ENCODE measurements at places on chromosomes 6 and 20.

DNA sequence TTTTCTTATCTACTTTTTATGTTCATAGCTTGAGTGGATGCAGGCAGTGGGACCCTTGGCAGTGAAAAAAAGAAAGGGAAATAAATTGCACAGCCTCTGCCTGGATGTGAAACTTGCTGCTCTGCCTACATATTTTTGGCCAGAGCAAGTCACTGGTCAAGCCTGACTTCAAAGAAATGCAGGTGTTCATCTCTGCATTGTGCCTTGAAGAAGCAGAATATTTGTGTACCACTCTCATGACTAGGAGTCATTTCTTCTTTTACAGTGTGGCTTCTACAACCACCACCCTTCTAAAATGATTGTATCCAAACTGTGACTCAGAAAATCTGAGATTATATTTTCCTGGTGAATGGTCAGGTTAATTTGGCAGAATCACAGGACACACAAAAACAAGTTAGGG lies 2.5 kb upstream of the KATNA1 start:
- no peak for DNase-seq

DNA sequence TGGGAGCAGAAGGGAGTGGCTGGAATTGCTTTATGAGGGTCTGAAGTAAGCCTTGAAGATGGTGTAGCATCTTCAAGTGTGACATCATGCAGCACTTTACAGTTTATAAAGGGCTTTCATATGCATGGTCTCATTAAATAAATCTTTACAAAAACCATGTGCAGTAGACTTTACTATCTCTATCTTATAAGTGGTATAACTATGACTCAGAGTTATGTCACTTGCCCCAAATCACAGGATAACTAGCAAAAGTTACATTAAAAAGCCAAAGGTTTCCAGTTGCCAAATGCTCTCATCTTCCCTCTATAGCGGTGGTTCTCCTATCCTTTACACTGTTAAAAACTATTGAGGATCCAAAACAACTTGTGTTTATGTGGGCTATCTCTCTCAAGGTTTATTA lies 687.7 kb upstream of the MARCKS start:
- DNase-seq, result no peak

DNA sequence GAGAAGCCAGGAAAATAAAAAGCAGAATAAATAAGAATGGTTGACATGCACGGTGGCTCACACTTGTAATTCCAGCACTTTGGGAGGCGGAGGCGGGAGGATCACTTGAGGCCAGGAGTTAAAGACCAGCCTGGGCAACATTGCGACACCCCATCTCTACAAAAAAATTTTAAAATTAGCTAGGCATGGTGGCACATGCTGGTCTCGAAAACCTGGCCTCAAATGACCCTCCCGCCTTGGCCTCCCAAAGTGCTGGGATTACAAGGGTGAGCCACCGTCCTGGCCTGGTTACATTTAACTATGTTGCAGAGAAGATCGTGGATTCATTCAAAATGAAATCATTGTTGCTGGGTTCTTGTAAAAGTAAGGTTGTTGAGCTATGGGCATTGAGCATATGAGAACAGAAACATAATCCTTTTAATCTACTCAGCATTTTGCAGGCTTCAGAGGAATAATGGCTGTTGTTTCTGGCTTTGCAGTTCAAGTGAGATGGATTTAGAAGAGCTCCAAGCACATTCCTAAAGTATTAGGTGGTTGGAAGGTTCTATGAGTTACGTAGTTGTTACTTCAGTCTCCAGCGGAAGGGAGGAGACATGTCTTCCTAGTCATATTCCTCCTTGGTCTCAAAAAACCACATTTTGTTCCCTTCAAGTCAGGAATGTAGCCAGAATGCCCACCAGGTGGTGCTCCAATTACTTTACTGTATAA lies 45.6 kb upstream of the RAB23 start:
- DNase-seq, result peak; percentile 65

GRCh38 chr20:20517296-20517695 lies 149.4 kb downstream of the INSM1 start:
- DNase-seq, result no peak

DNA sequence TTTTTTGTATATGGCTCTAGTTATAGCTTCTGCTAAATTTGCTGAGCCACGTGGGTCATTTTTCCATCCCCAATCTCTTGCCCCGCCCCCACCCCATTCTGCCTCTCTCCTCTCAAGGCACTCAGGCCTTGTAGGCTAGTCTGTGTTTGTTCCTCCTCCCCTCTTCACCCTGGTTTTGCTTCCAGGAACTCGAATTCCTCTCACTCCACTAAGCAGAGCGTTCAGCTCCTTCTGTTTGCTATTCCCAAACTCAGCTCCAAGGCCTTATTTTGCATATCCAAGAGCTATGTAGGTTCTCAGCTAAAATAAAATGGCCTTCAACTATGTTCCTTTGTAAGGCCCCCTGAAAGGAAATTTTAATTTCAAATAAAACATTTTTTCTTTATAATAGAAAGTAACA lies 1293.7 kb downstream of the EPHA7 start:
- DNase-seq, result no peak

- DNase-seq, result no peak
Observed at GRCh38 chr6:47294990-47295389, 14.7 kb downstream of the TNFRSF21 start.

DNA sequence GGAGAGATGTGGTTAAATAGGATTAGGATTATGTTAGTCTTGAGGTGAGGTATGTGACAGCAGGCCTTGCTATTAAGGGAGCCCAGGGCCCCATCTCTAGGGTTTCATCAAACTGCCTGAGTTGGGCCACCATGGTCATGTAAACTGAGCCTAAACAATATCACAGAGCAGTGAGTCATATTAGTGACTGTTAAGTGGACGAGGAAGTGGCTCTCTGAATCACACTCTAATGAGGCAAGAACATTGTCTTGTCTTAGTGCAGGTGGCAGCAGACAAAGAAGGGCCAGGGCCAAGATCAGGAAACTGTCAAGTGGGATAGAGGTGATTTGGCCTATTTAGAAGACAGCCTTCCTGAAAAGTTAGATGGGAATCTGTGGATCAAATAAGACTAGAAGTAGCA lies 23.1 kb downstream of the ENPP3 start:
- DNase-seq, result no peak
